ENCODE measurements at places on chromosomes 16 and 17. TPM values are rescaled to one million over a fixed set of nuclear protein-coding genes. Genes with fewer than 3 reads are reported as not detected.

The GNAO1 gene
- total RNA-seq = 2.8 TPM

The SNX20 gene
- total RNA-seq = not detected

The VMO1 gene
- total RNA-seq = 1.0 TPM

The ASIC2 gene
- total RNA-seq = 3.9 TPM

The KRT28 gene
- not detected for total RNA-seq

The KRTAP2-3 gene
- not detected for total RNA-seq

The ETV4 gene
- 51.1 TPM for total RNA-seq

The GAN gene
- 22.1 TPM for total RNA-seq

The NPB gene
- 1.8 TPM for total RNA-seq
